Activated CD4-positive, alpha-beta memory T cell treated with anti-CD3 and anti-CD28 coated beads, Interleukin-2, amount 10 ng/mL, durations not matched to agents 7 days and 5 days (primary cell): ENCODE measurements at places on chromosomes 1 and 21.

DNA sequence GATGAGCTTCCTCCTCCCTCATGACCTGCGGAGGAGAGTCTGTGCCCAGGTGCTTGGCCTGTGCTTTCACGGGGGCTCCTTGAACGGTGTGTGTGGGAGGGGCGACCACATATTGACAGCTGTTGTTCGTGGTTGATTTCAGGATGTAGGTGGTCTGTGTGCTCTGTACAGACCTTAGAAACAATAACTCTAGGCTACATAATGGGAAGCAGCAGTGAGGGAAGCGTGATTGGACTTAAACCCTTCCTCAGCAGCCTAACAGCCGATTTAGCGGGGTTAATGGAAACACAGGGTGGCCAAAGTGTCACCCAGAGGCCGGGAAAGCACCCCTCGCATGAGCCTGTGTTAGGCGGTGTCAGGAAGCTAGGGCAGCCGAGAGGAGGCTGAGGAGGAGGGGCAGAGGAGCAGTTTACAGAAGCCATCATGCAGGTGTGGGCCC lies 56.0 kb downstream of the TBCE start:
- no peaks in the 10 kb centered on the region for H3K27me3 ChIP-seq
- DNase-seq = peak; percentile 17
- no peak overlapping the region for H3K4me3 ChIP-seq
- H3K4me1 ChIP-seq = peaks cover 13% of the 10 kb centered on the region
- no peak overlapping the region for H3K27ac ChIP-seq

GRCh38 chr1:191577213-191577612 lies 581.0 kb upstream of the RGS18 start:
- H3K27ac ChIP-seq = no peak overlapping the region
- no peaks in the 10 kb centered on the region for H3K27me3 ChIP-seq
- H3K36me3 ChIP-seq = no peaks in the 10 kb centered on the region
- no peaks in the 10 kb centered on the region for H3K4me1 ChIP-seq
- no peak for DNase-seq

DNA sequence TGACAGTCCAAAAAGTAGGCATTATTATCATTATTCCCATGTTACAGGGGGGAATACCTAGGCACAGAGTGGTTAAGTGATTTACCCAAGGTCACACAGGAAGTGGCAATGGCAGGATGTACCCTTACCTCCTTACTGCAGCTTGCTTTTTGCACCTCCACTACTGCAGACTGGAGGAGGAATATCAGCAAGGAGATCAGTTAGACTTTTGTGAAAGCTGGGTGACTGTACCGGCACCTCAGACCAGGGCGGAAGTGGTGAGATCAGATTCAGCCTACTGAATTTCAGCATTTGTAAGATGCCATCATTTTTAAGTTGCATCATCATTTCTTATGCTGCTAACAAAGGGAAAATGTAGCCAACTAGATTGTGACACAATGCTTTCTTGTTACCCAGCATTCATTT lies 4.5 kb downstream of the ADARB1 start:
- peaks cover 22% of the 10 kb centered on the region for H3K36me3 ChIP-seq
- DNase-seq = peak; percentile 89
- H3K27ac ChIP-seq = peak overlapping the region; percentile 95
- peaks cover 84% of the 10 kb centered on the region for H3K4me1 ChIP-seq
- H3K4me3 ChIP-seq = peak overlapping the region; percentile 31

DNA sequence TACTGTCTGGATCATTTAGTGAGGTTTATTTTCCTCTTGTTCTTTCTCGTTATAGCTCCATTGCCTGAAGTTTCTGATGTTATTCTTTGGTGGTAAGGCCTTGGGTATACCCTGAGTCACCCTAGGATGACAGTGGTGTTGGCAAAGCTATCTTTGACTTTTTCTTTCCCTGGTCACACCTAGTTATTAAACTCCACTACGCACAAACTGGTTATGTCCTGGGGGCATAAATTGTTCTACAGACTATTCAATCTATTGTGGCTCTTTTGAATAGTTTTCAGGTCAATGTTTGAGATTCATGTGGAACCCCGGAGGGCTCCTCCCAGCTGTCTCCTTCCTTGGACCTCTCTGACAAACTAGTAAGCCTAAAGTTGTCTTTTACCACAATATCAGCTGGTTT lies 157.7 kb downstream of the SLC35F3 start:
- peaks cover 2% of the 10 kb centered on the region for H3K27me3 ChIP-seq
- no peaks in the 10 kb centered on the region for H3K36me3 ChIP-seq
- no peak overlapping the region for H3K27ac ChIP-seq

- H3K4me3 ChIP-seq = no peak overlapping the region
- DNase-seq = no peak
- no peaks in the 10 kb centered on the region for H3K27me3 ChIP-seq
- H3K36me3 ChIP-seq = no peaks in the 10 kb centered on the region
- H3K4me1 ChIP-seq = no peaks in the 10 kb centered on the region
- H3K27ac ChIP-seq = no peak overlapping the region
These were observed 19.9 kb downstream of the NPL start for GRCh38 chr1:182809414-182809957.
